ENCODE measurements at places on chromosomes 5 and 9. TPM values are rescaled to one million over a fixed set of nuclear protein-coding genes. Genes with fewer than 3 reads are reported as not detected.

The LCN9 gene
- 2.3 TPM for polyA plus RNA-seq

The ANGPTL2 gene
- 9.0 TPM for polyA plus RNA-seq

The SPINK13 gene
- polyA plus RNA-seq, result not detected

The ANKRD34B gene
- 0.91 TPM for polyA plus RNA-seq

The LCN6 gene
- not detected for polyA plus RNA-seq
